ENCODE measurements at places on chromosomes 7 and 10. TPM values are rescaled to one million over a fixed set of nuclear protein-coding genes. Genes with fewer than 3 reads are reported as not detected.

The DENND2A gene
- total RNA-seq, result 0.42 TPM

The CLRN3 gene
- not detected for total RNA-seq

The ADRB1 gene
- 0.28 TPM for total RNA-seq

The CLDN12 gene
- total RNA-seq, result 26.3 TPM

The STEAP1 gene
- total RNA-seq, result 20.3 TPM

The SPDYE11 gene
- not detected for total RNA-seq

The ZP3 gene
- total RNA-seq, result 2.5 TPM

The TRIM4 gene
- 16.9 TPM for total RNA-seq

The FAM25G gene
- total RNA-seq, result 5.3 TPM

The HTRA1 gene
- 78.0 TPM for total RNA-seq

The FANK1 gene
- total RNA-seq, result 10.2 TPM

The RAB19 gene
- total RNA-seq, result not detected

The SFTPD gene
- 0.42 TPM for total RNA-seq

All from airway epithelial cell (primary cell).